ENCODE measurements at places on chromosomes 3 and 15. TPM values are rescaled to one million over a fixed set of nuclear protein-coding genes. Genes with fewer than 3 reads are reported as not detected.

Gene GOLGA8J
- total RNA-seq = not detected

GRCh38 chr3:89841041-89841440 is 733.6 kb downstream of the EPHA3 start:
- DNase-seq = no peak

- no peak for DNase-seq
Measured at GRCh38 chr3:31724116-31724515, 191.4 kb downstream of the STT3B start.

GRCh38 chr3:178669758-178670157 is 133.5 kb downstream of the KCNMB2 start:
- no peak for DNase-seq

- no peak for DNase-seq
Measured at GRCh38 chr3:43998836-43999727, 242.6 kb upstream of the TOPAZ1 start.

Gene TRIM71
- 0.37 TPM for total RNA-seq

- DNase-seq = no peak
Measured at GRCh38 chr3:66836363-66837152, 161.5 kb upstream of the KBTBD8 start.

DNA sequence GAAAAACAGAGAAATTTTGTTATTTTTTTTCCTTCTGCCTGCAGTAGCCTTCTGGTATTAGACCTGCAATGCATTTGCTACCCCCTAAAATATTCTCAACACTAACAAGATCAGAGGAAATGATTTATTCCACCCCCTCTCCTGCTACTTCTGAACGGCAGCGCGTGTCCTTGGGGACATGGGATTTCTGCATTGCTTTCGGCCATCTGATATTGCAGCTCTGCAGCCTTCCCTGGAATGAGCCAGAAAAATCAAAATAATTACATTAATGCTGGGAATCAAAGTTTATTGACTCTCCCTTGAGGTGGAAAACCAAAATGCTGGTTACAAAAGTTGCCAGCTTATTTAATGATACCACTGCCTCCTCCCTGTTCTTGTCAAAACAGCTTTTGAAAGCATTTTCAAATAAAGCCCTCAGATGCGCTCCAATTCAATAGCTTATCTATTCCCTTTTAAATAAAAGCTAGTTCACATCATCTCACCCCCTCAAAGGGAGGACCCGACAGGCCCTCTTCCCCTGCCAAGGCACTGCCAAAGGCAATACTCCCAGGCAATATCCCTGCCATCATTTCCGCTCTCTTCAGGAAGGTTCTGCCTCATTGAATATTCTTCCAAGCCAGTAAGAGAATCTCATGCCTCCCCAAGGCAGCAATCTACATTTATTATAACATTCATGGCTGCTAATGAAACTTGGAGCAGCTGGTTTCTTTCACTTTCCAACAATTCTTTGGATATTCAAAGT is 96.6 kb downstream of the FHIT start:
- no peak for DNase-seq

GRCh38 chr3:98038876-98039275 is 3.8 kb upstream of the GABRR3 start:
- no peak for DNase-seq

- DNase-seq = no peak
Measured at GRCh38 chr15:92112180-92112579, 258.7 kb downstream of the SLCO3A1 start.

Gene ALDH1L1
- 9.0 TPM for total RNA-seq

Gene PSTPIP1
- 16.3 TPM for total RNA-seq

Gene EPHB3
- 10.2 TPM for total RNA-seq

DNA sequence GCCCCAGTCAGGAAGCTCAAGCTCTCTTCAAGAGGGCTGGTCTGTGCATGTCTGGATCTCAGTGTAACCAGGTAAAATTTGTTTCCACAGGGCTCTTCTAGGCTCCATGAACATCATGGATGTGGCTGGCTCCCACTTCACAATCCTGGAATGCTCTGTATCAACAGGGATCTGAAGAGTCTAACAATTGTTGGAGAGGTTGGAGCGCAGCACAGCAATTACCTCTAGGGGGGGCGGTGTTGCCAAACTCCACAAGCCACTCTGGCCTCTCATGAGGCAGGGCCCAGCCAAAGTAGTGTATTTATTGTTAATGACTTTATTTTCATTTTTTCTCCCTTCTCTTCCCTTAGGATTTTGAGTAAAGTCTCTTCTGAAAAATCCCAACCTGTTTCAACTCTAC is 6.1 kb upstream of the EIF2B5 start:
- no peak for DNase-seq

Gene ANKRD63
- total RNA-seq = 1.6 TPM

Gene SKOR1
- 0.43 TPM for total RNA-seq

DNA sequence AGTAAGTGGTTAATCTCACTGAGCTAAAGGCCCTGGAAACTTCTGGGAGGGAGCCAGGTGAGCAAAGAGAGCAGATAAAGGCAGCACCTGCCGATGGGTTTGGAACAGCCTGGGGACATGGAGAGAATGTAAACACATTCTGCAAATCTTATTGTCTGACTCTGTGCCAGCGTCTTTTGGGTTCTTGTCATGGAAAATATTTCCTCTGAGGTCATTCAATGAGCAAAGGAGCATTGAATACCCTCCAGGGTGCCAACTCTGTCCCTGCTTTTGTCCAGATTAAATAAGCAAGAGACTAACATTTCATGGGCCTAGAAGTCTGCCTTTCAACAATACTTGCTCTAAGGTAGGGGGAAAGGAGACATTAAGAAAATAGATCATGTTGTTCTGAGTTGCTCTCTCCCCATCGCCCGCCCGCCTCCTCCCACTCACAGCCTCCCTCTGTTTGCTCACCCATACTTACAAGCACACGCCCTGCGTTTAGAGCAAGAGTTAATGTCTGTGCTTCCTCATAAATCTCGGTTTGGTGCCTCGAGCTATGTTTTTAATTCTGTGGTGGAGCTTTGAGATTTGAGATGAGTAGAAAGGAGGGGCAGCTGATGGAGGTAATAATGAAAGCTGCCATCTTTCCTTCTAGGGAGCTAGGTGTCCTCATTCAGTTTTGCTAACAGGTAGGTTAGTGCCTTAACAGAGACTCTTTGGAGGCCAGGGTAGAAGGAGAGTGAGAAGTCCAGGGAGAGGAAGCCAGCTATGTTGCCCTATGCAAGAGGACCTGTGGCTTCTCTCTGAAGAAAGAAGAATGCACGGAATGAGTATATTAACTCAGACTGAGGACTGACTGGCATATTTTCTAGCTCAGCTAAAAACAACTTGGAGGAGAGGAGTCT is 132.9 kb downstream of the TPRG1 start:
- DNase-seq = peak; percentile 69

DNA sequence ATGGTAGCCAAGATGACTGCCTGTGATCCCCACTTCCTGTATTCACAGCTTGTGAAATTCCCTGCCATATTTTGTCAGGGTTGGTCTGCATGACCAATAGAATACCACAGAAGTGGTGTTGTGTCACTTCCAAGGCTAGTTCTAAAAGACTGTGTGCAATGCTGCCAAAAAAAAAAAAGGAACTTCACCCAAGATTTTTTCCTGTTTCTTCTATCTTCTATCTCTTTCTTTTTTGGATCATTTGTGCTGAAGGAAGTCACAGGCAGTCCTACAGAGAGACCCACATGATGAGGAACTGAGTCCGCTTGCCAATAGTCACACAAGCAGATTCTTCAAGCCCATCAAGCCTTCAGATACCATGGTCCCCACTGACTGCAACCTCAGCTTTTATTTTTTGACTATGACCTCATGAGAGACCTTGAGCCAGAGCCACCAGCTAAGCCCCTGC is 18.1 kb upstream of the RAF1 start:
- DNase-seq = no peak

- DNase-seq = no peak
Measured at GRCh38 chr3:119883461-119884160, 101.7 kb downstream of the NR1I2 start.

GRCh38 chr3:4977853-4978203 is 1.4 kb upstream of the BHLHE40 start:
- no peak for DNase-seq

DNA sequence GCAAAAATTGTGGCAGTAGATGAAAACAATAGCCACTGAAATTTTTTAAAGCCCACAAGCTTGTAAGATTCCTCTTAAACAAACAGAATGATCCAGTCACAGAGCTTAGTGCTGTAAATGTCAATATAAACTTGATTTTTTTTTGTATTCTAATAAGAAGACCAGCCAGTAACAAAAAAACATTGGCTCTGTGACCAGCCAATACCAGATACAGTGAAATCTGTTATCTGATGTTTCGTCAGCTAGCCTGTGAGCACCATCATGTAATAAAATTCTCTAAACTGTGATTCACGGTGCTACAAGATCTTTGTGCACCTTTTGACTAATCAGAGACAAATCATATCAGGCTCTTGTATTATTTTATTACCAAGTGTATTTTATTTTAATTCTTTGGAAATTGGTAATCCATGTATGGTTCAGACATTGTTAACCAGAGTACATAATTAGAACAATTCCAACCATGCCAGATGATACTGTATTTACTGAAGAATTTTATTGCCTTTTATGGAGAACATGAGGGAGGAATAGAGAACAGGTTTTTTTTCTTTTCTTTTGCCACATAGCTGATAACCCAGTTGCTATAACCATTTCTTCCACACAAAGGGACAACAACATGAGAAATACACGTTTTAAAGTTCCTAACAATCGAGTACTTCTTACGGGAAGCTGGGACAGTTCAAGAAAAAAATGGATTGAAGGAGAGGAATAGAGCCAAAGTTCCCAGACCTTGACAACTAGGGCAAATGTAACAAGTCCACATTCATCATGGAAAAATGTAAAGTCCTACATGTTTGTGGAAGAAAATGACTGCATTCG is 71.9 kb downstream of the FILIP1L start:
- no peak for DNase-seq

Gene PLA1A
- 1.6 TPM for total RNA-seq

DNA sequence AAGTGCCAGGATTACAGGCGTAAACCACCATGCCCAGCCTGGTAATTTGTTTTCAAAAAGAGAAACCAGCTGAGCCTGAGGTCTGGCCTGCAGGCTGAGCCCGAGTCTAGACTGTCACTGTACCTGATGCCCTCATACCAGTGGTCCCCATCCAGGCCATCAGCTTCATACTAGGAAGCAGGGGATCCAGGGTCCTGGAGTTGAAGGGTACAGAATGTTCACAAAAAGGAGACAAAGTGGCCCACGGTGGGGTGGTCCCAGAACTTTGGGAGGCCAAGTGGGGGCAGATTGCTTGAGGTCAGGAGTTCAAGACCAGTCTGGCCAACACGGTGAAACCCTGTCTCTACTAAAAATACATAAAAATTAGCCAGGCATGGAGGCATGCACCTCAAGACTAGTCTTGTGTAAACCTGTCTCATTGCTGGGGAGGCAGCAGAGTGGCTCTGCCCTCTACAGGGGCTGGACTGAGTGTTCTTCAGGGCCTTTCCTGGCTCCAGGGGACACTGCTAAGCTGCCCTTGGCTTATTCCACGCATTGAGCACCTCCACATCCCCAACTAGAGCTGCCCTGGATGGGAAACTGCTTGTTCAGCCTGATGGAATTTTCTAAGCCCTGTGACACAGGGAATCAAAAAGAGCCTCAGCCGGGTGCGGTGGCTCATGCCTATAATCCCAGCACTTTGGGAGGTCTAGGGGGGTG is 7.9 kb upstream of the HHATL start:
- DNase-seq = no peak

Gene RETNLB
- total RNA-seq = not detected

Gene MFGE8
- 111 TPM for total RNA-seq

GRCh38 chr3:76943058-76943457 is 96.8 kb upstream of the ROBO2 start:
- no peak for DNase-seq

Gene EXOG
- total RNA-seq = 11.5 TPM

Gene DNASE1L3
- total RNA-seq = 2.3 TPM

Gene CAMK2N2
- total RNA-seq = 0.40 TPM

DNA sequence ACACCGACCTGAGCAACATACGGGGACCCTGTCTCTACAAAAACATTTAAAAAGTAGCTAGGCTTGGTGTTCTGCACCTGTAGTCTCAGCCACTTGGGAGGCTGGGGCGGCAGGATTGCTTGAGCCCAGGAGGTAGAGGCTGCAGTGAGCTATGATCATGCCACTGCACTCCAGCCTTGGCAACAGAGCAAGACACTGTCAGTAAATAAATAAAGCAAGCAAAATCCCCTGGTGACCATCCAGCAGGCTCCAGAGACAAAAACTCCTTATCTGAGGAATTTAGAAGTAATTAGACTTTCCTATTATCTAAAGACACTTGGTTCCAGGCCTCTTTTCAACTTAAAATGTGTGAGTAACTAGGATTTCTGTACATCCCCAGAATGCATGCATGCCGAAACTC is 29.5 kb upstream of the ZNF774 start:
- DNase-seq = no peak

DNA sequence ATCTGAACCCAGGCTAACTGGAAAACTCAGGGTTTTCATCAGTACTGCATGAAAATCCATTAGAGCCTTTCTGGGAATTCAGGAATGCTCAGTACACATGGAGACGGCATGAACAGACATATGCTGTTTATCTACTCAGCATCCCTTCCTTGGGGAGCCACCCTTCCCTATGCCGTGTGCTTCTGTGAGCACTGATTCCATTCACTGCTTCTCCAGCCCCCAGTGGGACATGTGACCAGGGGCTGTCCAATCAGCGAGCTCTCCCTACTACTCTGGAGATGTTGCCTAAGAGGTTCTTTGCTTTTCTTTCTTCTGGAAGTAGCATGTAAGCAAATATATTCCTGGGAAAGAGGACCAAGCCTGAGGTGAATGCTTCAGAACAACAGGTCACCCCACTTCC is 5.6 kb upstream of the PCOLCE2 start:
- no peak for DNase-seq

- peak; percentile 65 for DNase-seq
Measured at GRCh38 chr3:66376568-66376967, 124.3 kb downstream of the LRIG1 start.

- no peak for DNase-seq
Measured at GRCh38 chr3:107284612-107285011, 92.6 kb upstream of the CCDC54 start.

Gene DPPA2
- not detected for total RNA-seq

DNA sequence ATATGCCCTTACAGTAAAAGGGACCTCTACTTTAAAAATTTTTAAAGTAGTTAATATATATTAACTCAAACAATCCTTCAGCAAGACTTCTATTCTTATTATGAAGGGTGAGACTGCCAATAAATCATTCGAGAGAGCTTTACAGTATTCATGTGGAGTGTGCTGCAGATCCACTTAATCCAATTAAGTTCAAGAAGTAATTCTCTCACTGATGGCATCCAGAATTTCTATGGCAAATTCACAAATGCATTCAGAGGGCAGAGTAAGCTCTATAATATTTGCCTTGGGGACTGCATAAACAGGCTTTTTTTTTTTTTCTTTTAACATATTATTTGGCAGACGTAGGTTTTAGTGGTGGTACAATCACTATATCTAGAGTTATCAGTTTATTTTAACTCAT is 692.0 kb downstream of the NLGN1 start:
- DNase-seq = no peak

Gene ALPK3
- 7.6 TPM for total RNA-seq

Gene SPTSSB
- 9.2 TPM for total RNA-seq
